EL (cell line): ENCODE measurements at places on chromosomes 7 and 10.

GRCh38 chr10:97640174-97640867, at the start of gene PI4K2A:
PI4K2A (plus strand) TSS chr10:97640671; CDS start chr10:97640743, 72 bp downstream.
- DNase-seq: peak; percentile 100

DNA sequence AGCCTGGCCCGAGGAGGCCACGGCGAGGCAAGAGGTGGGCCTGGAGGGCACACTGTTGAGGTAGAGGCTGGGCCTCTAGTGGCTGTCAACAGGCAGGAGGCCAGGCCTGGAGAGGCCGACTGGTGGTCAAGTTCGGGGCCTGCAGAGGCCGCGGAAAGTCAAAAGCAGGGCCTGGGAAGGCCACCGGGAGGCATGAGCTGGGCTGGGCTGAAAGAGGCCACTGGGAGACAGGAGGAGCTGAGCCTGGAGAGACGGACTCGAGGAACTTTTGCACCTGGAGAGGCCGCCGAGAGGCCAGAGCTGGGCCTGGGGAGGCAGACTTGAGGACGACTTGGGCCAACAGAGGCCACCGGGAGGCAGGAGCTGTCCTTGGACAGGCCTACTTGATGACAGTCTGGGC, 321.2 kb downstream of the ZNF479 start:
- no peak for DNase-seq

- no peak for DNase-seq
These were observed 104.7 kb downstream of the TMEM178B start for GRCh38 chr7:141178486-141179135.

DNA sequence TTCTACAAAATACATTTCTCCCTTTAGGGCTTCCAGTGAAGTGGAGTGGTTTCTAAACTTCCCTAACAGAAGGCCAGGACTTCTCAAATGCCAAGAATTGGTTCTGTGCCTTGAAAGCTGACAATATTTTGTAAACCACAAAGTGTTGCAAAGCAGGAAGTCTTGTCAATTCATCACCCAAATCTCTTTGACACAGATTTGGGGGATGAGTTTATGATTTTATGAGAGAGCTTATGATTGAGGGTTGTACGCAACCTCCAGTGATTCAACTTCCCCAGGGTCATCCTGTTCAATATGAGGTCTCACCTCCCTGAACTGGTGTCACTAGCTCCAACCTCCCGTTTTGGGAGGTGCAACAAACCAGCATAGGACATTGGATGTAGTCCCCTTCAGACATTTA, 83.7 kb downstream of the PRLHR start:
- DNase-seq: no peak

DNA sequence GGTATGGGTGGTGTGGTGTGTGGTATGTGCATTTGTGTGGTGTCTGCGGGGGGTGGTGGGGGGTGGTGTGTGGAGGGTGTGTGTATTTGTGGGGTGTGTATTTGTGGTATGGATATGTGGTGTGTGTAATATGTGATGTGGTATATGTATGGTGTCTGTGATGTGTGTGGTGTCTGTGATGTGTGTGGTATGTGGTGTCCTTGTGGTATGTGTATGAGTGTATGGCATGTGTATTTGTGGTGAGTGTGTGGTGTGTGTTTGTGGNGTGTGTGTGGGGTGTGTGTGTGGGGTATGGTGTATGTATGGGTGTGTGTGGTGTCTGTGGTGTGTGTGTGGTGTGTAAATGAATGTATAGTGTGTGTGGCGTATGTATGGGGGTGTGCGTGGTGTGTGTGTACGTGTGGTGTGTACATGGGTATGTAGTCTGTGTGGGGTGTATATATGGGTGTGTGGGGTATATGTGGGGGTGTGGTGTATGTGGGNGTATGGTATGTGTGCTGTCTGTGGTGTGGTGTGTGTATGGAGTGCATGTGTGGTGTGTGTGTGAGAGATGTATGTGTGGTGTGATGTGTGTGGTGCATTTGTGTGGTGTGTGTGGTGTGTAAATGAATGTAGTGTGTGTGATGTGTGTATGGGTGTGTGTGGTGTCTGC, 27.1 kb upstream of the CHST15 start:
- no peak for DNase-seq

- DNase-seq: peak; percentile 82
These were observed 5.7 kb downstream of the KAZALD1 start for GRCh38 chr10:101067356-101068083.

DNA sequence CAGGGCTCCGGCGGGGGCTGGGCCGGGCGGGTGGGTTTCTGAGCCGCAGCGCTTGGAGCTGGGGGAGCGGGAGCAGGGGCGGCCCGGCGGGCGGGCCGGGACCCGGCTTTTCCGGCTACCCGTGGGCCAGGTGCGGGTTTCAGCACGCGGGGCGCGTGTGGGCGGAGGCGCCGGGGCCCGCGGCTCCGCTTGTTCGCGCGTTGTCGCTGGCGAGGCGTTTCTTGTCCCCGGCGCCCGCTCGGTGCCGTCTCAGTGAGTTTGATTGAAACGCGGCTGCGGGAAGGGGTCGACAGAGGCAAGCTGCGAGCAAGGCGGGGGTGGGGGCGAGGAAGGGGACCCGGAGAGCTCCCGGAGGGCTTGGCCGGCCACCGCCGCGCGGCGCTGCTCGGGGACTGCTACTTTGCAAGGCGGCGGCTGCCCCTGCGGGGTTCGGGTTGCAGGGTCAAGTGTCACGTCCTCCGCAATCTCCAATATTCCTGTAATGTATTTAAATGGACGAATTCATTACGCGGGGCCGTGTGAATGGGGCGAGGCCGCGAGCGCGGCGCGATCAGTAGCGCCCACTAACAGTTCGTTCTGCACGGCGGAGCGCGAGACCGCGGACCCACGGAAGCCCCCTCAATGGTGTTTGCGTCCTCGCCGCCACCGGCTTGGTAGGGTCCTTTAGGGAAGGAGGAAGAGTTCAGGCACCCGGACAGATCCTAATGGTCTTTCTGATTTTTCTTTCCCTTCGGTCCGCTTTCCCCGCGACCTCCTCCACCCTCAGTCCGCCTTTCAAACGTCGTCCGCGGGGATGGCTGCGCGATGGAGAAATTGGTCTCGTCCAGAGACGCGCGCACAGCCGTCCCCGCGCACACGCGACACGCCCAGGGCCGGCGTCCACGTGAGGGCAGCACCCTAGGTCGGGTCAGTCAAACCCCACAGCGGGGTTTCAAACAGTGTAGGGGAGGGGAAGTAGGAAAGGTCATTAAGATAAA, 76.9 kb downstream of the INSIG1 start:
- DNase-seq: no peak

DNA sequence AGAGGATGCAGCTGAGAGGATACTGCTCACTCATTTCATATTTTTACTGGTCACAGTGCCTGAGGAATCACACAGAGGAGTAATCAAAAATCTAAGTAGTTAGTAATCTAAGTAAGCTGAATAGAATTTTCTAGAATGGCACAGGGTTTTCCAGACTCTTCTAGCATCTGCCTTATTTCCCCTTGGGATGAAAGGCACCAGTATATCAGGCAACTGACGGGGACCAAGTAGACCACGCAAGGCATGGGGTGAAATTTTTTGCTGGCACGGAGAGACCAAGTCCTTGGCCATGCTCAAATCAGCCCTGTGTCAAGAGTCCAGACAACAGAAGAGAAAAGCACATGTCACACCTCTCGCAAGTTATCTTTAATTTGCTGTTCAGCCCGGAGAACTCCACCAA, 14.2 kb downstream of the NCOA4 start:
- no peak for DNase-seq

DNA sequence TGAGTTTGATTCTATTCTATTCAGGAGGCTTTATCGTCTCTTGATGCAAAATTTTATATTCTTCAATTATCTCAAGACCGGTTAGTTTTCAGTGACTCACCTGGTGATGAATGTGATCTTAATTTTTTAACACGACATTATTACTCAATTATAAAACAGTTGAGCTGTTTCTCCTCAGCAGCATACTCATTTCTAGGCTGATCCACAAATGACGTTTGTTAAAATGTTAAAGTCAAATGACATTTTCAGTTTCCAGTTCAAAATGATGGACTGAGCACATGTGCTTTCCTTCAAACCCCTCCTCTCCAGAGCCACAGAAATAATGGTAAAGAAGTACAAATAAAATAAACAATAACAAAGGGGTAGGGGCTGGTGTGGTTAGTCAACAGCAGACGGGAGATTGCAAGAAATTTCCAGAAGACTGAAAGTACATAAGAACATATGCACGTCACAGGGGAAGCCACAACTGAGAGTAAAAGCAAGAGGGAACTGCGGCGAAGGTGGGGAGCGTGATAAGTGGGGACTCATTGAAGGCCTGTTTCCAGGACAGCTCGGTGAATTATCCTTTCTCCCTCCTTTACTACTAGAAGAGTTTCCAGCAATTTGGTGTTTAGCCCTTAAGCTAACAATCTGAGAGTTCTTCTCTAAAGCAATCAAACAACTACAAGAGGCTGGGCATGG, 10.9 kb downstream of the MACROH2A2 start:
- DNase-seq: no peak

DNA sequence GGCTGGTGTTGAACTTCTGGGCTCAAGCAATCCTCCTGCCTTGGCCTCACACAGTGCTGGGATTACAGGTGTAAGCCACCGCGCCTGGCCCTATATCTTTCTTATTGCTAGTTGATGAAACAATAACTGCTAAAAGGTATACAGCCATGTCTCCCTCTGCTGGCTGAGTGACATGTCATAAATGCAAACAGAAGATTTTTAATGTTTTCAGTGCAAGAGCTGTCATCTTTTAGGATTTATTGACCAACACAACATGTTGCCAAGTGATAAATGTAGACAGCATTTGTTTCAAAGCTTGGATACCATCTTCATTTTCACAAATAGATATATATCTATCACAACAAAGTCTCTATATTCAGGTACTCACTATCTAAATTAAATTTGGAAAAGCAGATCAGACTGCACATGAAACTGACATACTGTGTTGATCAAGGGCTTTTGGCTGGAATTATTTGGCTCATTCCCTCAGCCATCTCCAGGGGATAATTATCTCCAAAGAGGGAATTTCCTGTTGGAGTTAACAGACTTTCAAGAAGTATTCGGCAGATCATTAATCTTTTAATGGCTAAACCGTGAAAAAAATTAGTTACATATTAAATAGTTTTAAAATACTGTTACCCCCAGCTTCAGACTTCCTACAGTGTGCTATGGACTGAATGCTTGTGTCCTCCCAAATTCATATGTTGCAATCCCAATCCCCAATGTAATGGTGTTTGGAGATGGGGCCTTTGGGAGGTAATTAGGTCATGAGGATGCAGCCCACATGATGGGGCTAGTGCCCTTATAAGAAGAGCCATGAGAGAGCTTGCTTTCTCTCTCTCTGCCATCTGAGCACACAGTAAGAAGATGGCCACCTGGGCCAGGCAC, 41.3 kb upstream of the SRPK2 start:
- peak; percentile 51 for DNase-seq

GRCh38 chr7:17477182-17477581, 178.7 kb downstream of the AHR start:
- DNase-seq: no peak

DNA sequence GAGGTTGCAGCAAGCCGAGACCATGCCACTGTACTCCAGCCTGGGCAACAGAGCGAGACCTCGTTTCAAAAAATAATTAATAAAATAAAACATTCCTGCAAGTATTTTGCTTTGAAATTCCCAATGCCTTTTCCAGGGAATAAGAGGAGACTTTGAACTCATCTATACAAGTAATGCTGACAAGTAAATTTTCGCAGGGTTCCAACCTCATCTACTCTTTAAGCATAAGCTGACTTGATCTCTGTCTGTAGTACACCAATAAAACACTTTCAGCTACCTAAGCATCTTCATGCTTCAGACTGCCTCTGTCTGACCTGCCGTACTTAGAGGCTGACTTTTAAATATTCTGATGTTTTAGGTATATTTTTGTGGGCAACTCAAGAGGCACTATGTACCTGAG, 13.7 kb upstream of the BEND7 start:
- DNase-seq: no peak

- no peak for DNase-seq
These were observed 119.1 kb downstream of the NRBF2 start for GRCh38 chr10:63252095-63252762.

DNA sequence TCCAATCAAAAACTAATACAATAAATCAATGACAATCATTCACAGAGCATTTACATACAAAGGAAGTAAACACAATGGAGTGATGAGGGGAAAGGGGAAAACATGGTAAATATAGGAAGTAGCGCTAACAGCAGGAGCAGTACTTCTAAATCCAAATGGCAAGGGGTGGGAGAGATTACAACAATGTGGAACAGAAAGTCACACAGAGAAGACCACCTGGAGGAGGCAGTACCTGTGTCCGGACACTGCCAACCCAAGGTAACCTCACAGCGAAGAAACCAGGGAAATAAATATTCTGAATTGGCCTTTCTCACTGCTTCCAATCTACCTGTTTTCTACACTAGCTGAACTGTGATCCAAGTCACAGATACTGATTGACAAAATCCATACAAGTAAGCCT, 58.2 kb downstream of the ABI1 start:
- no peak for DNase-seq

DNA sequence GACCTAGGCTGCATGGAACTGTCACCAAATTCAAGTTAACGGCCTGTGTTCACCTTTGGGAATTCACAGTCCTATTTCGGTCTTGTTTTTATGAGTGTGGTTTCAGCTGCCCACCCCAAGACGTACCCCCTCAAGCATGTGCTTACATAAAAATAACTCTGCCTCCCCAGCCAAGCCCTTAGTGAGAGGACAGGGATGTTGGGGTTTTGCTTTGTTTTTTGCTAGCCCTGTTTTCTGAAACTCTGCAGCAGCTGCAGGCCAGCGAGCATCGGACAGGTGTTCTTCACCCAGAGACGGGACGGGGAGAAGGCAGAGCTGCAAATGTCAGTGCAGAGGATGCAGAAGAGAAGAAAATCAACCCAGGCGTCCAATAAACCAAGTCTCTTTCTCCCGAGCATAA, 13.5 kb downstream of the CHST15 start:
- DNase-seq: no peak
